Hypothalamus (tissue), 51 donors: ENCODE measurements at places on chromosomes 4 and X.

DNA sequence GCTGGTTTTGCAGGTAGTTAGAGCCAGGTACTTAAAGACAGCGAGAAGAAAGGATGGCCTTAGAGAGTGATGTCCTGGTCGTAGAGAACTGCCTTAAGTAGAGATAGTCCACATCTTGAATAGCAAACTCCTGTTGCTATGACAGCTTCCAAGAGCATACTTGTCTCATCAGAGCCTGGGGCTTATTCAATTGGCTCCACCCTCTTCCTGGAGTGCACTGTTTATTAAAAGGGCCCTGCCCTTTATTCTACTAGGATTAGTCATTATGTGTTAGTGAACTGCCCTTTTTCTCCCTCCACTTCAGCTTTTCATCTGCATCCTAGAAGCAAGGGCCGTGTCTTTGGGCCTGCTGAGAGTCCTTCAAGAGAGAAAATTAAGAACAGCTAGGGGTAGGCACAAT lies 94.5 kb upstream of the EOLA2 start:
- DNase-seq, result no peak

- no peak for DNase-seq
These were observed 639.6 kb downstream of the MID1IP1 start for GRCh38 chrX:39440799-39441284.

- DNase-seq, result no peak
These were observed 2.1 kb upstream of the LEF1 start for GRCh38 chr4:108170631-108171338.

GRCh38 chrX:106952538-106952937 lies 32.3 kb downstream of the CLDN2 start:
- no peak for DNase-seq

- DNase-seq, result no peak
These were observed 819.1 kb downstream of the TRIML1 start for GRCh38 chr4:188958346-188958745.

DNA sequence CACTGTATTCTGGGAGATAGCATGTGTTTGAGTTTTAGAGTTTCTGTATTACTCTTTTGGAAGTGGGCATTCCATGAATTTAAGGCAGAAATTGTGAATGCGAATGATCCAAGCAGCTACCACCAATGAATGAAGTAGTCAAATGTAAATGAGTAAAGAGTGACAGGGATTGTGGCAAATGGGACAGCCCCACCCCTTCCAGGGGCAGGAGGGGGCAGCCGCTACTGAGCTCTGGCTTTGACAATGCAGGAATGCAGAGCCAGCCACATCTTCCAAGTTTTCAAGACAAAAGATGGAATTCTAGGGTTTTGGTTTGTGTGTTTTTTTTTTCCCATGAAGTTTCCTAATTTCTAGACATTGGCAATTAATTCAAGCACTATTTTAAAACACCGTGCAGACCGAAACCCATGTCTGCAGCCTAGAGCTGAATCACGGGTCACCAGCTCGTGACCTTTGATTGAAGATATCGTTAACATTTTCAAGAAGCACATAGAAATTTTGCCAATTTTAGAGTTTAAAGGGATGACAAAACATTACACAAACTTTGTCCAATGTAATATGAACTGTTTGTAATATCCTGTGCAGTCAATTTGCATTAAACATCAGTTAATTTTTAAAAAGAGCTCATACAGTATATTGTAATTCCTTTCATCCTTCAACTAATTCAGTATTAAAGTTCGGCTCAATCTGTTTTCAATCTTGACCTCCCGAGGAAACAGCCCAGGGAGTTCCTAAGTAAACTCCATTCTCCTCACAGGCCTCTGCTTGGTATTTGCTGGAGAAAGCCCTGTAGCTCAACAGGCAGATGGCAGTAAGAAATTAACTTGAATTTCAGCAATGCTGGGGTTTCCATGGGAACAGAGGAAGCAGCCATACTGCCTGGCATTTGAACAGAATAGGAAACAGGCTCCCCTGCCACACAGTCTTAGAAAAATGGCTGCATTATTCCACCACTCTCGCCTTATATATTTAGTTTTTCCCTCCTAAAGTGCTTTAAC lies 83.4 kb downstream of the UCHL1 start:
- DNase-seq, result peak; percentile 4

DNA sequence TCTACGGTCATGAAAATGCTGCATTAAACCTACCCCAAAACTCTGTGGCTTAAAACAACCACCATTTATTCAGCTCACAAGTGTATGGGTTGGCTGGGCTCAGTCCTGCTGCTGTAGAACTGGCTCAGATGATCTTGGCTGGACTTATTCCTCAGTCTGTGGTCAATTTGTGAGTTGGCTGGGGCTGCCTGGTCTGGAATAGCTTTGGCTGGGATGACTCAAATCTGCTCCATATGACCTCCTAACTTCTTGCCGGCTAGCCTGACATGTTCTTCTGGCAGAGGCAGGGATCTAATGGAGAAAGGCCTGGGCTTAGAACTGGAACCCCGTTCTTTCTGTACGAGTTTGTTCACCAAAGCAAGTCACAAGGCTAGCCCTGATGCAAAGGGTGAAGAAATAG lies 71.7 kb downstream of the CFAP299 start:
- no peak for DNase-seq

DNA sequence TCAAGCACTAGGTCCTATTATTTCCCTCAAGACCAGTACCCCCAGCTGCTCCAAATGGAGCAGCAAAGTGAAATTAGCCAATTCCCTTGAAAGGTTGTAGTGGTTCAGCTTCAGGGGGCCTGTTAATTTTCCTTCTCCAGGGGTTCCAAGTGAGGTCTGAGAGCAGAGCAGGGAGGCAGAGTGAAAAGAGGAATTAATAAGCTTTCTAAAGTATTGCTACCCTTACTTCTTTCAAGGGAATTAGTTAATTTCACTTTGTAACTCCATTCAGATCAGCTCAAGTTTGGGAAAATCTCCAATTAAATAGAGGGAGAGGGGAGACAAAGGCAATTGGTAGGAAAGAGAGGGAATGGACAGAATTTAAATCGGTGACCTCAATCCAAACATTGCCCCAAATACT lies 78.7 kb upstream of the SLC7A11 start:
- DNase-seq, result no peak

GRCh38 chrX:147838465-147839131 lies 73.1 kb upstream of the FMR1 start:
- no peak for DNase-seq

DNA sequence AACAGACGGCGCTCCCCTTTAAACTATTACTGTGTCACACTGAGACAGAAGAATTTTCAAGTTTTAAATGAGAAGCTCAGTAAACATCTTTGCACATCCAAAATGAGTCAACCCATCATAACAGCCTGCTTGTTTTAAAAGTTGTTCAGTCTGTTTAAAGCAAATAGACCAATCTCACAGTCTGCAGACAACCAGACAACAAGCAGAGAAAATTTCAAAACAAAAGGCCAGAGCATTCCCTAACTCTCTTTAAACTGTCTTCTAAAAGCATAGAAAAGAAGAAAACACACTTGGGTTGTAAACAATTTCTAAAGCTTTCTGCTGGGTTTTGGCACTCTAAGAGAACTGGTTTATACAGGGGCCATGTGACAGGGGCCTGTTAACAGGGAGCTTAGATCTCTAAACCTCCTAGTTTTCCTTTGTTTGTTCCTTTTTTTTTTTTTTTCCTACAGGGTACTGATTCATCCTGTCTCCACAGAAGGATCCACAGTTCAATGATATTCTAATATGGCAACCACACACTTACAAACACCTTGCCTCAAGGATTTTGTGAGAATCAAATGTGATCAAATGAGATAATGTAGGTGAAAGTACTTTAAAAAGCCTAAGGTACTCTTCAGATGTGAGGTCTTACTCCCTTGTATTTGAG lies 100.8 kb upstream of the MAML3 start:
- no peak for DNase-seq

GRCh38 chr4:153547520-153547919 lies 81.4 kb downstream of the TMEM131L start:
- no peak for DNase-seq

DNA sequence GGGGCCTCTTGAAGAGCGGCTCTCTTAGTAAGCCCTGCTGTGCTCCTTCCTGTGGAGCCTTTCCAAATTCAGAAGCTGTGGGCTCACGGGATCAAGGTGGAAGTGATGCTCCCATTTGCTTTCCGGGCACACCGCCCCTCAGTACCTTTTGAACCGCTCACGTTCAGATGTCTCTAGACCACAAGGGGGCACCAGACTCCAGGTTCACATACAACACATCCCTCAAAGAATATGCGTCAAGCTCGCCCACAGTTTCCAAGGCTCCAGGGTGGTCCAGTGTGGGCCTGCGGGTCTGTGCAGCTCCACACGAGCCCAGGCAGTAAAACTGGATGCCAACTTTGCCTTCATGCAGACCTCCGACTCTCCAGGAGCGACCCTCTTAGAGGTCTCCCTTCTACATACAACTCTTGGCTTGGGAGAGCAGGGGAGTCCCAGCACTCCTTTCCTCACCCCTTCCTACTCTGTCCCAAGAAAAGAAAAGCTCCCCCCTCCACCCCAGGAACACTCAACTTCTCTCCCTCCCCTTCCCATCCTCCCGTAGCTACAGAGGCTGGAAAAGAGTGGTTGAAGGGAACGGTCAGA lies 11.0 kb downstream of the SUPT20HL1 start:
- no peak for DNase-seq

GRCh38 chr4:174005422-174005821 lies 278.0 kb downstream of the FBXO8 start:
- DNase-seq, result no peak

GRCh38 chr4:176646311-176646710 lies 146.4 kb downstream of the VEGFC start:
- DNase-seq, result no peak

DNA sequence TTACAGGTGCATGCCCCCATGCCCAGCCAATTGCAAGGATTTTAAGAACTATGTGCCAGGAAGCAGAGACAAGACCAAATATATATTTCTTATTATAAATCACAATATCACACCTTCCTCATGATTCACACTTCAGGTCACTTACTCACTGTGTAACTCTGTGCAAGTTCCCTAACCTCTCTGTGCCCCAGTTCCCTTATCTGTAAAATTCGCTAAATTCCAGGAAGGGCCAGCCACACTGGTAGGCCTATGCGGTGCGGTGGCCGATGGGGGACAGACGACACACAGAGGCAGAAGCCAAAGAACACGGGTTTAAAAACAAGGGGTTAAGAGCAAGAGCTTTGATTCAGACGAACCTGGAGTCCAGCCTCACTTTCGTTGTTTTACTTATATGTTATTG lies 2.8 kb downstream of the TRIM2 start:
- no peak for DNase-seq

DNA sequence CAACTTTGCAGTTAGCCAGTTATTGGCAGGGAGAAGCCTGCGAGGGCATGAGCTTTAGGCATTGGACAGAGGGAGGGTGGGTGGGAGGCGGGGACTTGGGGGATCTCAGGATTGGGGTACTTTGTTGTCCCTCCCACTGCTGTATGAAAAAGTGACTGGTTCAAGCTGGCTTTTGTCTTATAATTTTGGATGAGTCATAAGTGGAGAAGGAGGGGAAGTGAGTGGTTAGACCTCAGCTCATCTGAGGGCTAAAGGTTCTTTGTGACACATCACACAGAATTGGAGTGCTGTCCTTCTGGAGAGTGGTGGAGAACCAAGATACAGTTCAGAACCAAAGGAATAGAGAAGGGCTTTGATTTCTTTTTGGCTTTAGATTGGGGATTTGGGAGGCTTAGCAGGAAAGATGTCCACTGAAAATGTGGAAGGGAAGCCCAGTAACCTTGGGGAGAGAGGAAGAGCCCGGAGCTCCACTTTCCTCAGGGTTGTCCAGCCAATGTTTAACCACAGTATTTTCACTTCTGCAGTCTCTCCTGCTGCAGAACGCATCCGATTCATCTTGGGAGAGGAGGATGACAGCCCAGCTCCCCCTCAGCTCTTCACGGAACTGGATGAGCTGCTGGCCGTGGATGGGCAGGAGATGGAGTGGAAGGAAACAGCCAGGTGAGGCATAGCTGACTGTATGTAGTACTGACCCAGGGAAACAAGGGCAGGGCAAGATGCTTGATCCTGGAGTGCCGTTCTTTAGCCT lies at the start of gene SLC4A4:
Gene SLC4A4, plus strand, starts transcription at position 175 of the 748 bp plus-strand sequence.
- no peak for DNase-seq

DNA sequence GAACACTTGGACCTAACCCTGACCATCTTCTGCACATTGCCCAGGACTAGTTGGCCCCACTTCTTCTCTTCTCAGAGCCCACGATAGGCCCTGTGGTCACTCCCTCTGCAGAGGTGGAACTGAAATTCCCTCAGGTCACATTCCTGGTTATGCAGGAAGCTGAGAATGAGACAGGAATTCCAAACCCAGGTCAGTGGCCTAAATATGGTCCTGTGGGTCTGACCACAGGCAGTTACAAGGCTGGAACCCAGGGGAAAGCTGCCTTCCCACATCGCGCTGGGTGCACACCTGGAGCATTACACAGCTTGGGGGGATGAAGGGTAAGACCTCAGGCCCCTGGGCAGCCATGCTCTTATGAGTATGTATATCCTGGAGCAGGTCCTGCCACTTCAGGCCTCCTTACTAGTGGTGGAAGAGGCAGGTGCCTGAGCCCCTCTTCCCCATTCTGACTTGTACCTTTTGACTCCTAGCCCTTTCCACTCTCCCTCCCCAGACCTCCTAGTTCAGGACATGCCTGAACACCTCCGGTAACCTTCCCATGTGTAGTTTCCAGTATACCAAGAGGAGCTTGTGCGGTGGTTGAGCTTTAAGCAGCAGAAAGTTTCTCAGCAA lies 173.5 kb downstream of the ASMT start:
- no peak for DNase-seq

GRCh38 chrX:84165711-84166110 lies 22.3 kb downstream of the RPS6KA6 start:
- no peak for DNase-seq
